CD4-positive, alpha-beta T cell treated with Interleukin-15 for 1 hour (primary cell): ENCODE measurements at places on chromosomes 2 and 18.

DNA sequence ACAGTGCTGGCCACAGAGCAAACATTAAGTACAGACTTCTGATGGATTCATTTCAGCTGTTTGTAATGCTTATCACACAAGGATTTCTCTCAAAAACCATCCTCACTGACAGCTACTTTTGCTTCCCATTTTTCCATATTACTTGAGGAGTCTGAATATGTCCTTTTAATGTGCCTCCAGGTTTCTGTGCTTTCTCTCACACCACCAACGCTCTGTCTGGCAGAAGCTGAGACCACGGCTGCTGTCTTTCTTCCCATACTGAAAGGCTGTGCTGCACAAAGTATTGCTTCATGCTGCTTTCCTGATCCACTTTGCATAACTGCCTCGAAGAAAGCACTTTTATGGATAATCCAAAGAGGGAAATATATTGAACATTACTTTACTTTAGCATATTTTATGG is 312.1 kb upstream of the ZEB2 start:
- no peak for DNase-seq

DNA sequence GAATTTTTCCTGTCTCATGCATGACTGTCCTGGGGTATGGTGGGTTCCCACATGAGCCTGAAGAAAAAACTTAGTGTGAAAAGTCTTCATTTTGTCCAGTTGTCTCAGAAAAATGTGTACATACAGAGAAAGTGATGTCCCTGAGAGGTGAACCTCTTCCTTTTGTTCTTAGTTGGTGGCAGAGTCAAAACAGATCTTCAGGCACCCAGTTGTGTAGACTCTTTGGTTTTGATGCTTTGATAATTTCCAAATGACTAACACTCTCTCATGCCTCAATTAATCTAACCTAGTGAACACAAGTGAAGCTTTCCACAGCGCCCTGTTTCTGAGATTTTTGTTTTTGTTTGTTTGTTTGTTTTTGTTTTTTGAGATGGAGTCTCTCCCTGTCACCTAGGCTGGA is 273.5 kb downstream of the PIK3C3 start:
- no peak for DNase-seq

GRCh38 chr2:12465631-12466135 is 251.1 kb upstream of the TRIB2 start:
- no peak for DNase-seq

DNA sequence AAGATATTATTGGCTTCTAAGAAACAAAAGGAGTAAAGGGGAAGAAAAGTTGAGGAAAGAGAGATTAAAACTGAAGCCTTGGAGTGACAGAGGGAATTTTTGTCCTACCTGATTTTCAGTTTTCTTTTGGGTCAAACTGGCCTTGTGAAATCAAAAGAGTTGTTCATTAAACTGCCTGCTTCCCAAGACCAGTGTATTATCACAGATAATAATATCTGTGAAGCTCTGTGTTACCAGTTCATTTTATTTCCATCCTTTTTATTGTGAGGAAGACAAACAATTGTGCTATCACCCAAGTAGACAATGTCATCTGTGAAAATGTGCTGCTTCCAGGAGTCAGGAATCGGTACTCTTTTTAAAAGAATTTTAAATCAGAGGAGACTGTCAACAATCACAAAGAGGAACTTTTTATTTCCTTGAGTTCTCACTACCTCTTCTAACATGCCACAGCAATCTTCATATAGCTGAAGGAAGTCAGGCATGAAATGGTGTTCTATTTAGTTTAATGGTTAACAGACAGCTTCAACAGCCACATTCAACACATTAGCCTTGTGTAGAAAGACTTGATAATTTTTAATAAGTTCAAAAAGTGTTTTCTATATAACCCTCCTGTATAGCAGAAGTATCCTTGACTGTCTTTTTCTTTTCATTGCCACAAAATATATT is 554.8 kb downstream of the PIK3C3 start:
- DNase-seq, result no peak
